ENCODE measurements at places on chromosomes 11 and 22. TPM values are rescaled to one million over a fixed set of nuclear protein-coding genes. Genes with fewer than 3 reads are reported as not detected.

GRCh38 chr22:29987137-29987536 lies 93.1 kb upstream of the HORMAD2 start:
- no peaks in the 10 kb centered on the region for H3K27me3 ChIP-seq
- no peak for DNase-seq
- H3K4me3 ChIP-seq: no peak overlapping the region
- H3K27ac ChIP-seq: no peak overlapping the region

GRCh38 chr11:128884703-128885338 lies 6.3 kb upstream of the KCNJ5 start:
- H3K27me3 ChIP-seq: peaks cover 19% of the 10 kb centered on the region
- H3K4me1 ChIP-seq: no peaks in the 10 kb centered on the region
- no peak overlapping the region for H3K4me3 ChIP-seq

TIMP3 gene
- 0.86 TPM for total RNA-seq

PKDREJ gene
- 0.09 TPM for total RNA-seq

SLC7A4 gene
- 0.09 TPM for total RNA-seq

Measured in H9 (cell line).